ELF-1 (cell line): ENCODE measurements at places on chromosomes 3 and 15.
A peak's percentile ranks its signal among the peaks of the same experiment; 100 is the strongest.

- DNase-seq: no peak
Measured at GRCh38 chr3:114308377-114308776, 14.5 kb downstream of the TIGIT start.

GRCh38 chr3:39013289-39013688 is 38.5 kb downstream of the SCN11A start:
- peak; percentile 54 for DNase-seq

GRCh38 chr3:148742118-148742517 is 44.4 kb downstream of the AGTR1 start:
- no peak for DNase-seq

DNA sequence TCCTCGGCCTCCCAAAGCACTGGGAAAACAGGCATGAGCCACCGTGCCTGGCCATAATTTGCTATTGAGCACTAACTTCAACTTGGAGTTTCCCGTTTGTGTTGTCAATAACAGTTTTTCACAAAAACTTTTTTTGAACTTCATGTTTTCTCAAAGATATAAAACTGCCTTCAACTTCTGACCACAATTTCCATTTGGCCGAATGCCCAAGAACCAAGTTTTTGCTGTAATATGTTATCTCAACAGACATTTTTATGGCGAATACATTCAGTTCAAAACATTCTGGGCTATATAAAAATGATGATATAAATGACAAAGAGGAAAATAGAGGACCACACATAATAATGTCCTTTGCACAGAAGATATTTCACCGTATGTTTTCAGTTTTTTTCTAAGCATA is 56.4 kb downstream of the NEDD4 start:
- DNase-seq: no peak

DNA sequence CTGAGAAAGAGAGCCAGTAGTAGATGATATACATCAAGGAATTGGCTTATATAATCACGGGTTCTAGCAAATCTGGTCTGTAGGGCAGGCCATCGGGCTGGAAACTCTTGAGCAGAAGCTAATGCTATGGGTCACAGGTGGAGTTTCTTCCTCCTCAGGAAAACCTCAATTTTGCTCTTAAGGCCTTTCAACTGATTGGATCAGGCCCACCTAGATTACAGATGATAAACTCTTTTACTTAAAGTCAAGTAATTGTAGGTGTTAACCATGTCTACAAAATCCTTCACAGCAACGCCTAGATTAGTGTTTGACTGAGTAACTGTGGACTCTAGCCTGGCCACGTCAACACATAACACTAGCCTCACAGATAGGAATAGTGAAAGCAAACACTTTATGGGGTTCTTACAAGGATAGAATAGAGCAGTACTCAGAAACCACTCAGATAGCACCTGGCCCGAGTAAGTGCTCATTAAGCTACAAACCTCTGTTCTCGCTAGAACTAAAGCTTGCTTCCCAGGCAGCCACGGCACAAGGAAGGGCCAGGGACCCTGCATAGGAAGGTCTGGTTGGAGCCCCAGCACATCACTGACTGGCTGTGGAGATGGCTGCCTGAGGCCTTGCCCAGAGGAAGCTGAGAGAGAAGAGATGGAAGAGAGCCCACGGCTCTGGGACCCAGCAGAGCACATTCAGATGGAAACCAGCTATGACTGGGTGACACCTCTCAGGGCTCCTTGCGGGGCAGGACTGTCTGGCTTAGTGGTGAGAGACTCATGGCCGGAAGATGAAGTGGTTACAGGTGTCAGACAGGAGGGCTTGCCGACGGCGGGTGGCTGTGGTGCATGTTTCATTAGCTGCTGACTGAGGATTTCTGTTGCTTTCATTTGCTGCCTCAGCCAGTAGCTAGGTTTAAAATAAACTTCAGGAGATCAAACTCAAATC is 202.5 kb upstream of the TLE3 start:
- DNase-seq: no peak

- no peak for DNase-seq
Measured at GRCh38 chr3:50660386-50660785, 14.3 kb upstream of the DOCK3 start.

DNA sequence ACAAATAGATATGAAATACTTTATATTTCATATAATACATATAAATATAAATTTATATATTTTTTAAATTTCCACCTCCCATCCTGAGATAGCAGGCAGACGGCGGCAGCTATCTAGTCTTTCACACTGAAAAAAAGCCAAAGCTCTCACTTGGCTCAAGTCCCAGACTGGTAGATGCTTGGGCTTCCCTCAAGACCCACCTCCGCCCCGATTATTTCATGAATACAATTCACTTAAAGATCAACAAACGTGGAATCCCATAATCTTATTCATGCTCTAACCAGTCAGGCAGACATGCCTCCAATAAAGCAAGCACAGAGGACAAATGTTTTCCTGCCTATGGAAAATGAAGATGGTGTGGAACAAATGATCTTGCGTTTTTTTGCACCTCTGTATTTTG is 275.9 kb upstream of the NR2F2 start:
- DNase-seq: no peak

GRCh38 chr15:89326316-89326715 is 8.3 kb downstream of the POLG start:
- DNase-seq: no peak

DNA sequence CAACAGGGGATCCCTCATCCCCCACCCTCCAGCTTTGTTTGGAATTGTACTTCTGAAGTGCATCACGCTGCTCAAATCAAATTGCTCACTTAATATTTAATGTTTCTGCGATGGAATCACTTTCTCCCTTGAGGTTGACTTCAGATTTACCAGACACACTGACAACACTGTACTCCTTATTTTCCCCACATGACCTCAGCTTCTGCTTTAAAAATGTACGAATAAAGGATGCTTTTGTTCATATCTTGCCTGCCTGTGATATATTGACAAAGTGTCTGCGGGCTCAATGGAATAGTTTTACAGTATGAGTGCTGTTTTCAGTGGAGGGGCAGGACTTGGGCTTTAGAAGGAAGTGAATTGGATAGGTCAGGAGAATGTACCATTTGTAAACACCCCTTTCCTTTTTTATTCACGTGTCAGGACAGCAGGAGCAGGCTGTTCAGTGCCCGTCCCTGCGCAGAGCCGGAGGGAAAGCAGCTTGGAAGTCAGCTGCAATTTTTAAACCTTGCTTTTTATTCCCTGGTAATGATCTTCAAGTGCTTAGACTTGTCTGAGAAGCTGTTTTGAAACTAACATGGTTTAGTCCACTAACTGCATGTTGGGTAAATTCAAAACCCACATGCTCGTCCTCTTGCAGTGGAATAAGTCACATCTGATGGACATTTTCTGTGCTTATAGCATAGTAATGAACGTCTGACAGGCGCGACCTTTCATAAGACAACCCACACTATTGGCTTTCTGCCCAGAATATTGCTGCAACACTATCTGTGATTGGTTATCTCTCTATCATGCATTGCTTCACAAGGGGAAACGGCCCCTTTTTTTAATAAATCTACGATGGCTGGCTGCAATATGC is 29.9 kb downstream of the MBNL1 start:
- DNase-seq: peak; percentile 32

DNA sequence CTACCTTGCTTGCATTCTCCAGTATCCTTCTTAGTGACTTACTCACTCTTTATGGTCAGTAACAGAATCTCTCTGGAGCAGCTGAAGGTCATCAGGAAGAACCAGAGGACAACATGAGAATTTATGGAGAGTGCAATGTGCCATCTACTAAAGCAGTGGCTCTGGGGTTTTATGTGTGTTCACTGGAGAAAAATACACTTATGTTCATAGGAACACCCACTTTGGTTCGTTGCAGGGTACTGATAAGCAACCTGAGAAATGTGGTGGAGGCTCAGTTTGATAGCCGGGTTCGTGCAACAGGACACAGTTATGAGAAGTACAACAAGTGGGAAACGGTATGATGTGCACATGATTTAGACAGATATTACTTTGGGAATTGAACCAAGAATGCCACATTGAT is 12.8 kb downstream of the CPB1 start:
- no peak for DNase-seq

GRCh38 chr3:167762296-167762695 is 26.8 kb downstream of the SERPINI1 start:
- no peak for DNase-seq

DNA sequence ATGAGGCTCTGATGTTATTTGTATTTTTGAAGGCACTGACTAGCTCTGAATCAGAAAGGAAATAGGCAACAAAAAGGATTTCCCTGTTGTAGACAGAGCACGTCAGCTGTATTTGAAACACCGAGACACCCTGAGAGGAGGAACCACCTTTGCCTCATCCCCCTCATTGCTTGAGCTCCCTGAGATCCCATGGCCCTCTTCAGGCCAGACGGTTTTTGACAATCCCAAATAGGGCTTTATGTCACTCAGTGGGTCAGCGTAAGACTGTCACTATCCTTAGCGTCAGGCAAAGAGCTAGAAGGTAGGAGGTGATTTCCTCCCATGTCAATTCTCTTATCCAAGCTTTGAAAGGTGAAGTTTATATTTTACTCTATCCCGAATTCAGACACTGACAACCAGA is 254.3 kb downstream of the ZNF621 start:
- no peak for DNase-seq
